T1000 (cell line): ENCODE measurements at places on chromosomes 2 and 18.

DNA sequence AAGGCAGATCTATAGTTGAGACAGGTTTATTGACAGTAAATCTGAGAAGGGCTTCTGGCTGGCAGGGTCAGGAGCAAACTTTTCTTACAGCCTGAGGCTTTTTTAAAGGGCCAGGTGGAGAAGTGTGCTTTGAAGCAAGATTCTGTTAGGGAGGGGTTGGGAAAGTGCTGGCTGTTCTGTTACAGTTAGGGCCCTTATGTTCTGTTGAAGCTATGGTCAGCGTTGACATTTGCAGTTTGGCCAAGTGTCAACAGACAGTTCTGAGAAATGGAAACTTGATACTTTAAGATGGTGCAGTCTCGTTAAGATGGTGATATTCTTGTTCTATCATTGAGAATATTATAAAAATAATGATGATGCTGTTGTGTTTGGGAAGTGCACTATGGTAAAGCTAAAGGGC lies 154.2 kb downstream of the RDH14 start:
- DNase-seq: no peak

DNA sequence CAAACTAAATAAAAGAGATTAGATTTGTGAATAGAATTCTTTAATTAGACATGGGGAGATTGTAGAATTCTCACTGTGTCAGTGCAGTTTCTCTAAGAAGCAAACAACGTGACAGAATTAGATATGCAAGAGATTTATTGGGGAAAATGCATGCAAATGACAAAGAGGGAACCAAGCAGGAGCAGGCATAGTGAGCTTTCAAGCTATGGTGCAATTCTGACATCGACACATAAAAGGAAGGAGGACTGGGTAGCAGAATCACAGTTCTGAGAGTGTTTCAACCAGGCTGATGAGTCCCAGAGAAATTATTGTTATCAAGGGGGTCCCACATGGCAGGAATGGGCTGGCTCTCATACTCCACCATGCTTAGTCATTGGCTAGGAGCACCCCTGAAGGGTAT lies 338.4 kb downstream of the FIGN start:
- DNase-seq: no peak

DNA sequence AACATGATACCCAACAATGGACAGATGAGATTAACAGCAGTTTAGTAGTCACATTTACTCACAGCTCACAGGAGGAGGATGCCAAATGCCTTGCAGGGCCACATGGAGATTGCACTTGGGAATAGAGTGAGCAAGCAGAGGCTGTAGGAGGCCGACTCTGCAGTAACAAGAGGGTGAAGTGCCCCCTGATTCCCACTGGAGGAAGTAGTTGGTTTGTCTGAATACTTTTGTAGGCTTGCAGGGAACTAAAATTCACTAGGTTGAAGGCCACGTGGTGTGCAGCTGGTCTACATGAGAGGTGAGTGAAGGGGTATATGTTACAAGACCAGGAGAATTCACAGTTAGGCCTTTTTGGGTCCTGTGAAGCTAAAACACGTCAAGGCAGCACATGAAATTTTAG lies 419.3 kb upstream of the TNP1 start:
- DNase-seq: no peak

- DNase-seq: no peak
Observed at GRCh38 chr18:27366151-27366550, 181.0 kb upstream of the CHST9 start.

DNA sequence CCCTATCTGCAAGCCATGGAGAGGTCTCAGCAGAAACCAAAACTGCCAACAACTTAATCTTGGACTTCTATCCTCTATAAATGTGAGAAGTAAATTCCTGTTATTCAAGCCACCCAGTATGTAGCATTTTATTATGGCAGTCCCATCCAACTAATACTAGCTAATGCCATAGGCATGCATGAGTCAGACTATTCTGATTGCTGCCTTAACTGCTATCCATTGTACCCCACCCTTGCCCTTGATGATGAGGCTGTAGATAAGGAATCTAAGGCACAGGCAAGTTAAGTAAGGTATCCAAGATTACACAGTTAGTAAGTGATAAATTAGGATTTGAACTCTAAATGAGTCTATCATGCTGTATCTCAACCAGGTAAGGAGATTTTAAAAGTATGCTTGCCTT lies 223.0 kb downstream of the UBE2E3 start:
- peak; percentile 21 for DNase-seq

GRCh38 chr2:101989740-101990460 lies 1.9 kb upstream of the IL1R2 start:
- no peak for DNase-seq

DNA sequence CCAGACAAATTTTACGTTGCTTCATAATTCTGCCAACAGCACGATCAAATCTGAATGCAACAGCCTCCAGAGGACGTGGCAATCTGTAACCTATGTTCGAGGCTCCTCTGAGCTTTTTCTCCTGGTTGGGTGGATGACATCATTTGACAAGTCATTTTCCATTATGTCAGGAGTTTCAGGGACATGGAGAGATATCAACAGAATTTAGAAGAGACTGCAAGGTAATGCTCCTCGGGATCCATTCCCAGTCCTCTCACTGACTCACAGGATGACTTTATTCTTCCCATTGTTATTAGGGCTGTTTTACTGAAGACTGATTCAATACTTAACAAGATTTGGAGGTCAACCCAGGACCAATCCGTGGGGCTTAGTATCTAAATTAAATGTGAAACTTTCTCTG lies 72.5 kb upstream of the RNF152 start:
- no peak for DNase-seq
